ENCODE measurements at places on chromosomes 12 and 14.

DNA sequence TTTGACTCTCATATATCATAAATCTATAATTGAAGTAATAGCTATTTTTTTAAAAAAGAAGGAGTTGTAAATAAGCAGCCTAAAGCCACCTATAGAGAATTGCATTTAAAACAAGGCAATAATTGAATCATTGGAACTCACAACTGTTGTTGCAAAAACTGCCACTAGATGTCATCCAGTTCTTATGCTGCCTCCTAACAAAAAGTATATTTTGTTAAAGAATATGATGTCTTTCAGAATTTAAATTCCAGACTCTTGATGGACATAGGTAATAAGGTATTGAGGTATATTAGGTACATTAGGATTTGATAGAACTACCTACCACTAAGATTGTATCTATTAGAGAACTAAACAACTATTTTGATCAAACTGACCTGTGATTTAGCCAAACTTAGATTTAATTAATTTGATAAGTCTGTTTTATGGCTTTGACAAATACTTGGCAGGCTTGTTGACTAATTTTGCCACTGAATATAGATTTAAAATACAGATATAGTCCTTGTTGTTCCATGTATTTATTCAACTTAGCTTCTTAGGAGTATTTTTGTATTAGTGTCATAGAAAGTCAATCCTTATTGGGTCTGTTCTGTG is 401.4 kb downstream of the RPL10L start:
- DNase-seq: no peak

DNA sequence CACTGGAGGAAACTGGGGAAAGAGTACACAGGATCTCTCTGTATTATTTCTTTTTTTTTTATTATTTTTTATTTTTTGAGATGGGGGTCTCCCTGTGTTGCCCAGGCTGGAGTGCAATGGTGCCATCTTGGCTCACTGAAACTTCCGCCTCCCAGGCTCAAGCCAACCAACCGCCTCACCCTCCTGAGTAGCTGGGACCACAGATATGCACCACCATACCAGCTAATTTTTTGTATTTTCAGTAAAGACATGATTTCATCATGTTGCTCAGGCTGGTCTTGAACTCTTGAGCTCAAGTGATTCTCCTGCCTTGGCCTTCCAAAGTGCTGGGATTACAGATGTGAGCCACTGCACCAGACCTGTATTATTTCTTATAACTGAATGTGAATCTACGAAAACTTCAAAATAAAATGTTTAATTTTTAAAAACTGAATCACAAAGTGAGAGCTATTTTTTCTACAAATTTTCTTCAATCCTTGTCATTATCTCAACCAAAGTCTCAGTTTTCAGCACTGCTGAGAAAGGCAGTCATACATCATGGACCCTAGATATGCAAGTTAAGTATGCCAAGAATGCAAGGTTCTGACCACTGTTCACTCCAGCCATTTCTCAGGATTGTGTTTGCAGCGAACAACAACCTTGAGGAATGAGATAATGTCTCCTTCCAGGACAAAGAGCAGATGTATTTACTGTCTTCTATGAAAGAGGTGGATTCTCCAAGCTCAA is 2.4 kb downstream of the EAPP start:
- no peak for DNase-seq

DNA sequence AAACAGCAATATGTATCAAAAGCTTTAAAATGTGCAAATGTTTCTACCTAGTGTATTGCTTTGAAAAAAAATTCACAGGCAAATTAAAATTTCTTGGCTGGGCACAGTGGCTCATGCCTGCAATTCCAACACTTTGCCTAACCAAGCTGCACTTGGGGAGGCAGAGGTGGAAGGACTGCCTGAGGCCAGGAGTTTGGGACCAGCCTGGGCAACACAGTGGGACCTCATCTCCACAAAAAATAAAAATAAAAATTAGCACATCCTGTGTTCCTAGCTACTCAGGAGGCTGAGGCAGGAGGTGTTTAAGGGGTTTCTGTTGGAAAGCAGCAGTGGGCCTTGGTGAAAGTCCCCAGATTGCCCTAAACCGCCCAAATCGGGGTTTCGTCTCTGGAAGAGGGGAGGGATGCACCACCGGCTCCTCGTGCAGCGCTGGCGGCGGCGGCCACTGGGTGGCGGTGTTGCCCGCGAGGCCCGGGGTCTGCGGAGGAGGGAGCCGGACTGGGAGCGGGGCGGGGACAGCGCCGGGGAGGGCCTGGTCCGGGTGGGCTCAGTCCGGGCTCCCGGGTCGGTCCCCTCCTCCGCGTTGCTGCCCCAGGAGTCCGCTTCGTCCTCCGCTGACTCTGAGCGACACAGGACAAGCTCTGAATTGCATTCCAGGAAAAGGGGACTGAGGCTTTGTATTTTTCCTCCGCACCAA is 265.6 kb downstream of the AACS start:
- DNase-seq: no peak

- DNase-seq: no peak
These were observed 146.5 kb upstream of the MYL2 start for GRCh38 chr12:111066744-111067437.

GRCh38 chr12:131617596-131618302 is 93.1 kb upstream of the SFSWAP start:
- no peak for DNase-seq
